ENCODE measurements at places on chromosomes 16 and 17.
A peak's percentile ranks its signal among the peaks of the same experiment; 100 is the strongest.

- no peak for DNase-seq
Observed at GRCh38 chr17:17108451-17109049, 66.3 kb downstream of the MPRIP start.

- DNase-seq: no peak
Observed at GRCh38 chr17:41534899-41535546, 6.9 kb upstream of the KRT19 start.

GRCh38 chr17:14429084-14429483 lies 128.2 kb downstream of the HS3ST3B1 start:
- DNase-seq: no peak

GRCh38 chr17:30942308-30943079 lies 20.7 kb downstream of the ADAP2 start:
- no peak for DNase-seq

DNA sequence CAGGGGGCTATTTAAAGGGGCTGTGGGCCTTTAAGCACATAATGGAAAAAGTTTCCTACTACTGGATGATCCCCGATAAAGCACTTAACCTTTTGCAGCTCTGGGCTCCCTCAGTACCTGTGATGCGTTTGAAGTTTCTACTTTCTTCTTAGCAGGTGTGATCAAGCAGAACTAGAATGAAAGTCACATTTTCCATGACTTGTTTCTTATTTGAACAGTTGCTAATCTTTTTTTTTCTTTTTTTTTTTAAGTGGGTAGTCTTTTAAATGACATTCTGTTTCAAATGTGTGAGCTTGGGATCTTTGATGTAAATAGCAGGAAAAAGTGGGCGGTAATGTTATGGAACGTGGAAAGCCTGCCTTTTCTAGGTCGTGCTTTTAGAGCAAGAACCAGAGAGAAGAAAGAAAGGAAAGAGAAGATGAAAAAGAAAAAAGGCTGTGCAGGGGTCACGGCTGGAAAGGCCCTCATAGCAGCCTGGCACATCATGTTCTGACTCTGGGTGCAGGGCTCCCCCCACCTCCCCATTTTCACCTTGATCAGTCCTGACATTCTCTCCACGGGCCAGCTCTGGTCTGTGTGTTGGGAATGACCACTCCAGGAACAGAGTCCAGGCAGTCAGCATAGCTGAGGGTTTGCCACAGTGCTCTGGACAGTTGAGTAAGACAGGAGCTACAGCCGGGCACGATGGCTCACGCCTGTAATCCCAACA lies 150.6 kb downstream of the CLEC16A start:
- no peak for DNase-seq

- no peak for DNase-seq
Observed at GRCh38 chr17:68942389-68942788, 12.8 kb downstream of the ABCA8 start.

- no peak for DNase-seq
Observed at GRCh38 chr16:67645397-67646121, 615 bp downstream of the CARMIL2 start.

GRCh38 chr17:61511480-61512182 lies 59.4 kb downstream of the TBX4 start:
- no peak for DNase-seq

GRCh38 chr17:71023249-71024030 lies 854.1 kb downstream of the KCNJ2 start:
- no peak for DNase-seq

DNA sequence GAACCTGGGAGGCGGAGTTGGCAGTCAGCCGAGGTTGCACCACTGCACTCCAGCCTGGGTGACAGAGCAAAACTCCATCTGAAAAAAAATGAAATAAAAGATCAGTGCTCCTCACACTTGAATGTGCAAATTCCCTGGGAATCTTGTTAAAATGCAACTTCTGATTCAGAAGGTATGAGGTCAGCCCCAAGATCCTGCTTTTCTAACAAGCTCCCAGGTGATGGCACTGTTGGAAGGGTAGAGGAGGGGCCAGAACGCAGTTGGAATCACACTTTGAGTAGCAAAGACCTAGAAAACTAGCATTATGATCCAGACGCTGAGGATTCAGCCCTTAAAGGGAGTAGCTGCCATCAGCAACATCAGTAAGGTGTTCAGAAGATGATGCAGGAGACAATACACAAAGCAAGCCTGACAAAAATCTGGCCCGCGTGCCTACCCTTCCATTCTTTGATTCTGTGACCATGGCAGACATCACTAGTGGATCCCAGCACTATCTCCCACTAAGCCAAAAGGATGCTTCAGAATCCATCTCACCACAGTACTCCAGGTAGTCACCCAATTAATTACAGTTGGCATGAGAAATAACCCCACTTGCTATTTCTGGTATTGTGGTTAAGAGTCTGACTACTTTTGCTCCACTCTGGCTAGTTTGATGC lies 33.1 kb upstream of the MEIOC start:
- no peak for DNase-seq

DNA sequence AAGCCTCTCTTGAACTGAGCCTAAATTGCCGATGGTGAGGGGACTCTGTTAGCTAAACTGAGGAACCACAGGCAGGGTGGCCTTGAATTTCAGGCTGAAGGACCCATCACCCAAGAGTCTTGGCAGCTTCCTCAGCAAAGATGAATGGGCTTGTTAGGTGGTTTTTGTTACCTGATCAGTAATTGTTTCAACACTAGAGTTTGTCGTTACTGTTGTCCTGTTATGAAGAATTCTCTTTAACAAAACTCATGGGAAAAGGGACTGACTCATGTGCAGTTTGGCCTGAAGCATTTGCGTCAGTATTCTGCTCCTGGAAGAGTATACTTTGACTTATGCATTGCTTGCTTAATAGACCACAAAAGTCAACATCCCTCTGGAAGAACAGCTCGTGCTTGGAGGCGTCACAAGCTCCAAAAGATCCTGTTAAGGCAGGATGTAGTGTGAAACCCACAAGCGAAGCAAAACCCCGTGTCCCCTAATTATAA lies 206.0 kb downstream of the IRX3 start:
- no peak for DNase-seq

DNA sequence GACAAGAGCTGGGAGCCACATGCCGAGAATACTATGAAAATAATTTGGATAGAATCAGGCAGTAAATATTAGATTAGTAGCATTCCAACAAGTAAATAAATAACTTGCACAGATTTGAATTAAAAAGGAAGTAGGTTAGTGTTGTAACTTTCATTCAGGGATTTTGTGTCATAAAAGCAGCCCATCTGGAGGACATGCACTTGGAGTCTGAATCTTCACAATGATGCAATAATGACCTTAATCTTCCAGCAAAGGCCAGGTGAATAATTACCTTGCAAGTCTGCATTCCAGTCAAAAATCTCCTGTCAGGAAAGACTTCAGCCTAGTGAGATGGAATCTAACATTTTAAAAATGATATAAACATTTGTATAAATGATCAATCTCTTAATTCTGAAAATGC lies 518.1 kb downstream of the KCNJ2 start:
- no peak for DNase-seq

DNA sequence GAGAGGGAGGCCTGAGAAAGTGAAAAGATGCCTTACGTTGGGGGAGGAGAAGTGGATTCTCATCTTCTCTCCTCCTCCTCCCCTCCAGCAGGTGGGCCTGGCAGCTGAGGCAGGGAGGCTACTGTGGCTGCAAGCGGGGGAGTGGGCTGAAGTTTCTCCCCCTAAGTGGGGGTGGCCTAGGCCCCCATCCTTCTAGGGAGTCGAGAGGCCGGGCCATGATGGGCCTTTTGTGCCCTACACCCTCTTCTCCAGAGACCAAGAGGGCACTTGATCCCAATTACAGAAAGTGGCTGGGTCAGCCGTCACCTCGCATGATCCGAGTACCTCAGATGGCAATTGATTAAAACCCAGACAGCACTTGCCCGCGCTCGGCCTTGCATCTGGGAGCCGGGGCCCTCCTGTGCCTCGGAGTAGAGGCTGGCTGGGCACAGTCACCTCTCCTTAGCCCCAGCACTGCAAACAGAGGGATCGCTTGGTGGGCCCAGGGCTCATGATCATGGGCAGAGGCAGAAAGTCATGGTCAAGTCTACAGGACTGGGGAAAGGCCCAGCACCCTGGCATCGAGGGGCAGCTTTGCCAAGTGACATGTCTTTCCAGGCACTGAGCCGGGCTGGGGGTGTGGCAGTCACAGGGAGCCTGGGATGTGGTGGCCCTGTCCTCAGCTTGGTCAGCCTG lies 78.3 kb downstream of the IRX5 start:
- DNase-seq: no peak

DNA sequence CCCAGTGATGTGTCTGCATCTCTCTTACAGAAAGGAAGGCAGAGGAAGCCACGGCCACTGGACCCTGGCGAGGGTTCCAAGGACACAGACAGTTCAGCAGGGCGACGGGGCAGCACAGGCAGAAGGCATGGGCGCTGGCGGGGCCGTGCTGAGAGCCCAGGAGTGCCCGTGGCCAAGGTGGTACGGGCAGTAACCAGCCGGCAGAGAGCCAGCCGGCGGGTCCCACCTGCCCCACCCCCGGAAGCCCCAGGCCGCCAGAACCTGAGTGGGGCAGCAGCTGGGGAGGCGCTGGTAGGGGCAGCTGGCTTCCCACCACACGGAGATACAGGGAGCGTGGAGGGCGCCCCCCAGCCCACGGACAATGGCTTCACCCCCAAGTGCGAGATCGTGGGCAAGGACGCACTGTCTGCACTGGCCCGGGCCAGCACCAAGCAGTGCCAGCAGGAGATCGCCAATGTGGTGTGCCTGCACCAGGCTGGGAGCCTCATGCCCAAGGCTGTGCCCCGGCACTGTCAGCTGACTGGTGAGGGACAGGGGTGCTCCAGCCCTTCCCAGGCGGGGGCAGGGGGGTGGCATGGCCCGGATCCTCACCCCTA lies 7.8 kb downstream of the XYLT2 start:
- no peak for DNase-seq

DNA sequence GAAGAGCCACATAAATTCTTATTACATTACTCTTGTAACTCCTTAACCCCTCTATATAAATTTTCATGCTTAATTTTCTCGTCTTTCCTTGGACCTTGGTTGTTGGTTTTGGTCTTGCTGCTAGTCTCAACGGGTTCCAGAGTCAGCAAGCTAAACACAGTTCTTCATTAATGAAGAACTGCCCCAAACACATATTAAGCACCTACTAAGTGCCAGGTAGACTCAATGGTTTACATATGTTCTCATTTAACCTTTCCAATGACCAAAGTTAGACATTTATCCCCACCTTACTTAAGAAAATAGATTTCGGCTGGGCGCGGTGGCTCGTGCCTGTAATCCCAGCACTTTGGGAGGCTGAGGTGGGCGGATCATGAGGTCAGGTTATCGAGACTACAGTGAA lies 15.0 kb downstream of the SIAH1 start:
- no peak for DNase-seq

GRCh38 chr16:87800497-87800896 lies 34.7 kb upstream of the KLHDC4 start:
- no peak for DNase-seq

DNA sequence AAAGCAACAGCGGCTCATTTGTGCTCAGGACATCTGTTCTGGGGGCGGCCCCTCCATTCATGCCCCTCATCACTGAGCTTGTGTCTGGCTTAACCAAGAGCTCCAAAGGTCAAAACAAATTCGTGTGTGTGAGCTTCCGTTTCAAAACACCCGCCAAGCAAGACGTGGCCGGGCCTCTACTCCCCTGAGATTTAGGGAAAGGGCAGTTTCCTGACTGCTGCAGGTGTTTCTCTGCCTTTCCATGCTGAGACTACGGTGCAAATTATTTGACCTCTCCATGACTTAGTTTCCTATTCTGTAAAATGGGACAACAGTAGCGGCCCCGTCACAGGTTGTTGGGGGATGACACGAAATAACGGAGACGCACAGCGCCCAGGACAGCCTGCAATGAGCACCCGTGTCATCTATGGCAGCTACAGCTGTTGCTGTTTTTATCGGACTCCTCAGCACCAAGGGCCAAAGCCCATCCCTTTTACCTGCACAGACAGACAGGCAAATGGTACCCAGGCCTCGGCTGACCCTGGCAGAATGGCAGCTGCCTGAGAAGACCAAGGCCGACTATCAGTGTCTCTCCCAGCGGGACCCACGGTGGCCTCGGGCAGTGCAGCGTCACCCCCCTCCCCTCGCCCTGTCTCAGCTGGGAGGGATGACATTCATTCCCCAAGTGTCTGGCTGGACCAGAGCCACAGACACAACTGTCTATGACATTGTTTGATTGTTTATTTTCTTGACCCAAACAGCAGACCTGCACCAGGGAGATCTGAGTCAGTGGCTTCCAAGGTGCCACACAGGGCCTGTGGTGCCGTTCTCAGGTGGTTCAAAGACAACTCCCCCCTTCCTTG lies 50.7 kb upstream of the DOC2B start:
- DNase-seq: no peak

DNA sequence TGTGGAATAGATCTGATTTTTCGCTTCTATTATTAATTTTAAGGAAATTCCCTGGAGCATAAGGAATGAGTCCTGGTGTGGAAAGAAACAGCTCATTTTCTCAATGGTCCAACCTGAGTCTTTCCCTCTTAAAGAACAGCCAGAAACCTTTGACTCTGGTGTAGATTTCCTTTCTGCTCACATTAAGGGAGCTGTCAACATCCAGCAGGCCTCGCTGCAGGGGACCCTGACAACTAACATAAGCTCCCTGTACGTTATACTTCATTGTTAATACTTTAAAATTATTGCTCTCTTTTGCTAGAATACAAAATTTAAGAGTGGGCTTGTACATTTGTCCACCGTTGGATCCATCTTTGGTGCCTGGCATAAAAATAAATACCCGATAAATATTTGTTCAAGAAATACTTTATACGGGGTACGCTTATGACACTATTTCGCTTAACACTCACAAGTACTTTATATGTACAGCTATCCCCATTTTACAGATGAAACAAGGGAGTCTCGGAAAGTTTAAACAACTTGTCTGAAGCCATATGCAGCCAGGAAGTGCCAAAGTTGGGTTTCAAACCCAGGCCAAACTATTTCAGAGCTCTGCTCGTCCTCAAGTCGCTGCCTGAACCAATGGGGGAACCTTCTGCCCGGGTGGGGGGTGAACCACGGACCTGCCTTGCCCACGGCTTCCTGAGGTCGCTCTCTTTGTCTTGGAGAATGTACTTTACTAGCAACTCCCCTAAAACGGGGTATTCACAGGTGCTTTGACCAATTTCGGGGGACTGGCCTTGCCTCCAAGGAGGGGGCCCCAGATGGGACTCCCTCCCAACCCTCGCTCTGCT lies 611 bp downstream of the SMARCE1 start:
- peak; percentile 52 for DNase-seq

DNA sequence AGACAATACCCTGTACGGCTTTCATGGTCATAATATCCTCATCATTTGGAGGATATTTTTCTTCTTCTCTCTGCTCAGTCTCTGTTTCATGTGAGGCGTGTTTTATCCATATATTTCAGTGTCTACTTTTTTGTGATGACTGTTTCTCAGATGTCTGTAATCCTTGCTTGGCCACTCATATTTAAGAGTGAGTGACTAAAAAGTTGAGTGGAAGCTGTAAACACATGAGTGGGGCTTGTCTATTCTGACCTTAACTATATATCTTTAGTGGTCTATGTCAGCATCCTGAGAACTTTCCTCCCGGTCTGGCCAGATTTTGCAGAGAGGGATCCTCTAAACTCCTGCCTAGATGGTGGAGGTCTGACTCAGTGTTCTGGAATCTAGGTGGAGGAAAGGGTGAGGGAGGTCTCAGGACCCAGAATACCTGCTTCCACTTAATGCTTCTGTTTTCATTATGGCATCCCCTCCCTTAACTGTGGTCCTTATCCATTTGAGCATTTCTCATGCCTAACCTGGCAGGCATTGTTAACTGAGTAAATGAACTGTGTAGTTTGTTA lies 6.0 kb downstream of the DDX19B start:
- no peak for DNase-seq
